ENCODE measurements at places on chromosomes 16 and 17. TPM values are rescaled to one million over a fixed set of nuclear protein-coding genes. Genes with fewer than 3 reads are reported as not detected.

- no peak for DNase-seq
Observed at GRCh38 chr17:59257101-59257500, 36.8 kb downstream of the GDPD1 start.

Gene TADA2A
- polyA plus RNA-seq: 35.1 TPM

Gene C1QTNF8
- 0.25 TPM for polyA plus RNA-seq

DNA sequence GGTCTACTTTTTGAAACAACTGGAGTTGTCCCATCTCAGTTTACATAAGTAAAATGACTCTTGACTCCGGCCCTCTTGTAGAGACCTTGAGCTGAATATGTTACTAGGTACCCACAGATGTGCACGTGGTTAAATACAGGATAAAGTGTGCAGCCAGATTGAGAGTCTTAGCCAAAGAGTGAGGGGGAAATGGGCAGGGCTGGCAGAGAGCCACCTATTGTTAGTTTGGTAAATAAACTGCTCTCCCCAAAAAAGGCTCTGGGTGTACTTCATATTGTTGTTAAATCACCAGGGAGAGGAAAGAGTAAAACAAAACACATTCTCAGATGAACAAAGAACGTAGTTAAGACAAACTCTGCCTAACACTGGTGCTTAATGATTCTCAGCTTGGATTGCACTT is 20.3 kb downstream of the G6PC1 start:
- no peak for DNase-seq

- DNase-seq: no peak
Observed at GRCh38 chr16:68065716-68066305, 19.4 kb upstream of the NFATC3 start.

- DNase-seq: no peak
Observed at GRCh38 chr17:4483012-4483840, 15.5 kb upstream of the SPNS2 start.

GRCh38 chr16:25893332-25893731 is 201.6 kb downstream of the HS3ST4 start:
- DNase-seq: no peak

- DNase-seq: no peak
Observed at GRCh38 chr16:81455006-81455405, 10.4 kb downstream of the CMIP start.

Gene CCDC200
- polyA plus RNA-seq: 16.3 TPM

DNA sequence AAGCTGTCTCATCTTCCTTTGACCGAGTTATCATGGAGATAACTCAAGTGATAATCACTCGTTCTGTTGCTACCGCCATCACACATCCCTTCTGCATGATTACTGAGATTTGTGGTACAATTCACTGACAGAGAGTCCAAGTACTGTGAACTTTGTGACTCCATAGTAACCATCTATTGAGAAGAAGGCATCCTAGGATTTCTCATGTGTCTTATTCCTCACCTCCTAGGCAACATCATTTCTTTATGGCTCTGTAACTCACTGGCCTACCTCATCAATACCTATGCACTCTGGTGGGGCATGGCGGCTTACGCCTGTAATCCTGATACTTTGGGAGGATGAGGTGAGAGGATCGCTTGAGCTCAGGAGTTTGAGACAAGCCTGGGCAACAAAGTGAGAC is 19.4 kb downstream of the DRC7 start:
- DNase-seq: no peak

DNA sequence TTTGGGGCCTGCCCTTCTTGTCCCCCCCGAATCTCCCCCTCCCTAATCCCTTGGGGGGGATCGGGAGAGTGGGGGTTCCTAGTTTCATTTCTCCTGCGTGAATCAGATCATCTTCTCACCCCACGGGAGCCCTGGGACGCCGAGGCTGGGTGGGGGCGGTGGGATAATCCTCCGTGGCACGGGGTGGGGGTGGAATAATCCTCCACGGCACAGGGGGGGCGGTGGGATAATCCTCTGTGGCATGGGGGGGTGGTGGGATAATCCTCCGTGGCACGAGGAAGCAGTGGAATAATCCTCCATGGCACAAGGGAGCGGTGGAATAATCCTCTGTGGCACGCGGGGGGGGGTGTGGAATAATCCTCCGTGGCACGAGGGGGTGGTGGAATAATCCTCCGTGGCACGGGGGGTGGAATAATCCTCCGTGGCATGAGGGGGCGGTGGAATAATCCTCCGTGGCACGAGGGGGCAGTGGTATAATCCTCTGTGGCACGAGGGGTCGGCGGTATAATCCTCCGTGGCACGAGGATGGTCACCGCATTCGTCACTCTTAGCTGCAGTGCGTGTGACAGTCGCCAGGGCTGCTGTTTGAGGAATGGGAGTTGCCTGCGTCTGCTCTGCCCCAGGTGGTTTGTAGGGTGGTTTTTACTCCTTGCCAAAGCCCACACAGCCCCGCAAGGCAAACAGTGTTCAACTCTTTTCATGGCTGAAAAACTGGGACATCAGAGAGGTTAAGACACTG is 156.9 kb downstream of the LAT start:
- no peak for DNase-seq

- no peak for DNase-seq
Observed at GRCh38 chr17:28151001-28151400, 108.5 kb downstream of the NLK start.

DNA sequence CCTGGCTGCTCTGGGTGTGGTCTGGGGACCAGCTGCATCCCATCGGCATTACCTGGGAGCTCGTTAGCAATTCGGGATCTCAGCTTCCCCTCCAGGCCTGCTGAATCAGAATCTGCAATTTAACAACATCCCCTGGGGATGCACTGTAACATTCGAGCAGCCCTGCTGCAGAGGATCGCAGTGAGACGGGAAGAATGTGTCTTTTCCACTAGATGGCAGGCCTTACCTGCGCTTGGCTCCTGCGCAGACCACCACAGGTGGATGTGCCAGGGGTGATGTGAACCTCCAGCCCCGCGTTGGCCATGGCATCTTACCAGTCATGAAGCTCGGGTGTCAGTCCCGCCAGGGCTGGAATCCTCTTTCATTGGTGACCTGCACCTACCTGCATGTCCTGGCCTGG is 209.9 kb downstream of the PRKCB start:
- no peak for DNase-seq

Gene ZNF652
- 24.3 TPM for polyA plus RNA-seq

Gene CIITA
- polyA plus RNA-seq: 5.7 TPM

DNA sequence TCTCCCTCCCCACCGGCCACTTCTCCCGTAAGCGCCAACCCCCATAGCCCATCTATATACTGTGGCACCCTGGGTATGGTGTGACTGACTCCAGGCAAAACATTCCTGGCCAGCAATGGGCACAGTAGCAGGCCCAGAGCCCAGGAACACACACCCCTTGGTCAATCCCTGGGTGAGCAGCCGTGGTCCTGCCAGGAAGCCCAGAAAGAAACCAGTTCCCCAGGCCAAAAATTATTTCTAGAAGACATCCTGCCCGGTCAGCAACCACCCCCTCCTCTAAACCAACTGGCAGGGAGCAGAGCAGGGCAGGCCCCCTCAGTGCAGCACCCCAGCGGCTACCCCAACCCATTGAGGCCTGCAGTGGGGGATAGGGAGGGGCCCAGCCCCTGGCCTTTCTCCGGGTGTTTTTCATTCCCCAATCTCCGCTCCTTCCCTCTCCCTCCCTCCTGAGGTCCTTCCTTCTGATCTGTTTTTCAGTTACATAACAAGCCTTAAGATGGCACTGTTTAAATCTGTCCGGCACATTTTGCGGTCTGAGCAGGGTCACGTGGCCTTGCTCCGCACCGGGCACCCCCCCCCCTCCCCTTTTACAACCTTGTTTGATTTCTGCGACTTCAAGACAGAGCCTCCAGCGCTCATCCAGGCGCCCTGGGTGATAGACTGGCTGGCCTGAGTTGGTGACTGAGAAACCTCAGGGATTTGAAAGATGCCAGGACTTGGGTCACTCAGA is 2.0 kb downstream of the NPTX1 start:
- DNase-seq: no peak

- no peak for DNase-seq
Observed at GRCh38 chr17:6548578-6549330, 7.6 kb downstream of the PITPNM3 start.

Gene ASPHD1
- polyA plus RNA-seq: 0.63 TPM

Gene CCNF
- polyA plus RNA-seq: 9.2 TPM

Gene TUBD1
- 19.8 TPM for polyA plus RNA-seq

DNA sequence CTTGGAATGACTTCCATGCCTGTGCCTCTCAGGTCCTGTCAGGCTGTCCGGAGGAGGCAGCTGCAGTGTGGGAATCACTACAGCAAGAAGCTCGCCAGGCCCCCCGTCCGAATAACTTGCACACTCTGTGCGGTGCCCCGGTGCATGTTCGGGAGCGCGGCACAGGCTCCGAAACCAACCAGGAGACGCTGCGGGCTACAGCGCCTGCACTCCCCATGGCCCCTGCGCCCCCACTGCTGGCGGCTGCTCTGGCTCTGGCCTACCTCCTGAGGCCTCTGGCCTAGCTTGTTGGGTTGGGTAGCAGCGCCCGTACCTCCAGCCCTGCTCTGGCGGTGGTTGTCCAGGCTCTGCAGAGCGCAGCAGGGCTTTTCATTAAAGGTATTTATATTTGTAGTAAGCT is 1.3 kb downstream of the NRN1L start:
- no peak for DNase-seq

Gene CLEC18C
- polyA plus RNA-seq: not detected

DNA sequence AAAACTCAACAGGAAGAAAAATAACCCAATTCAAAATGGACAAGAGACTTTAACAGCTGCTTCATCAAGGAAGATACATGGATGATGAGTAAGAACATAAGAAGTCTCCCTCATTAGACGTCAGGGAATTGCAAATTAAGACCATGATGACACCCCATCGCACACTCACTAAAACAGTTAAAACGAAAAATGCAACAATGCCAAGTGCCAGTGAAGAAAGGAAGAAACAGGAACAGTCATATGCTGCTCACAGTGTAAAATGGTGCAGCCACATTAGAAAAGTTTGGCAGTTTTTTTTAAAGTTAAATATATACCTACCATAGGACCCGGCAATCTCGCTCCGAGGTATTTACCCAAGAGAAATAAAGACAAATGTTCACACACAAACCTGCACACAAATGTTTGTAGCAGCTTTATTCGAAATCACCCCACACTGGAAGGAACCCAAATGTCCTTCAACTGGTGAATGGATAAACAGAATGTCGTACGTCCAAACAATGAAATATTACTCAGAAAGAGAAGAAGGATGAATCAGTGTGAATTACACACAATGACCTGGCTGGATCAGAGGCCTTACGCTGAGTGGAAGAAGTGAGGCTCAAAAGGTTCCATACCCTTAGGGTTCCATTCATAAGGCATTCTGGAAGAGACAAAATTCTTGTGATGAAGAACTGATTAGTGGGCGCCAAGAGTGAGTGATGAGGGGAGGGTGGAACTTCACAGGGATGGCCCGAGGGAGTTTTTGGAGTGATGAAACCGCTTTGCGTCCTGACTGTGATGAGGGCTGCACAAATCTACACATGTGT is 110.3 kb downstream of the C16orf95 start:
- DNase-seq: no peak

DNA sequence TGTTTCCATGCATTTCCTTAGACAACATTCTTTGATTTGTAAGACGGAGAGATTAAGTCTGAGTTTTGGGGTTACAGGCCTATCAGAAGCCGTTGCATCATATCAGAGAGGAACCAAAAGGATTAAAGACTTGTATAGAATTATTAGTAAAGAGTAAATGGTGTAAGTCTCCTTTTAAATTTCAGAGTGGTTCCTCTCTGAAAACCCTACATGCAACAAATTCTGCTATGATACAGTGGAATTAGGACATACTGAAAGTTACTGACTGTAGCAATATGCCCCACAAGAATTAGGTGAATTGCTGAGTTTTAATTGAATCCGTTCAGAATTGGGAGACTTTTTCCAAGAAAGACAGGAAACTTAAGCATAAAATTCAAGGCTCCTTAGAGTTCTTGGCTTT is 221.6 kb downstream of the FTO start:
- DNase-seq: no peak

GRCh38 chr16:4381935-4382794 is 10.5 kb downstream of the VASN start:
- DNase-seq: no peak

DNA sequence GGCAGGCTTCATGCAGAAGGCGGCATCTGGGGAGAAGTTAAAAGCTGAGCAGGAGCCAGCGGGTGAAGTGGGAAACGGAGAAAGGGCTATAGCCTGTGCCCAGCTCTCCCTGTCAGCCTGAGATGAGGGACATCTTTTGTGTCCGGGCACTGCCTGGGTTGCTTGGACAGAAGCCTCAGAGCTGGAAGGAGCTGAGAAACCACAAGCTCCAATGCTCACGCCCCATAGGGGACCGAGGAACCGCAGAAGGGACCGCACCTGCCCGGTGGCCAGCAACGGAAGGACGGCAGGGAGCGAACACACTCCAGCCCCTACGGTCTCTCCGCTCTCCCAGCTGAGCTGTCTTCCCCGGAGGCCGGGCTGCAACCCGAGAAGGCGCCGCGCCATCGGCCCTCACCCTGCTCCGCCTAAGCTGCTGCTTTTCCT is 175.8 kb downstream of the NPIPB11 start:
- no peak for DNase-seq

DNA sequence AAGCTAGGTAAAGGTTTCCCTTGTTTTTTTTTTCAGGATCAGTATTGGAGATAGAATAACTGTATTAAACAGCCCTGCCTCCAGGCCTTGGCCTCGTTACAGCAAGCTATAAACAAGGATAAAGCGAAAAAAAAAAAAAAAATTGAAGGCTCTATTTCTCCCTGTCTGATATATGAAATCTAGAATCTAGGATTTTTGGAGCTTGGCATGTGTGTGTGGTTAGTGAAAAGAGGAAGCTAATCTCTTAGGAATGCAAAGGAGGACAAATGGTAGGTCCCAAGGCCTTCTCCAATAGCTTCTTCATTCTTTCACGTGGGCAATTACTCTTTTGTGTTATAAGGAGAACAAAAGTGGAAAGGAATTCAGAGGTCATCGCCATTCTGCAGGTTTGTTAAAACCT is 470.3 kb downstream of the TMEM114 start:
- no peak for DNase-seq

DNA sequence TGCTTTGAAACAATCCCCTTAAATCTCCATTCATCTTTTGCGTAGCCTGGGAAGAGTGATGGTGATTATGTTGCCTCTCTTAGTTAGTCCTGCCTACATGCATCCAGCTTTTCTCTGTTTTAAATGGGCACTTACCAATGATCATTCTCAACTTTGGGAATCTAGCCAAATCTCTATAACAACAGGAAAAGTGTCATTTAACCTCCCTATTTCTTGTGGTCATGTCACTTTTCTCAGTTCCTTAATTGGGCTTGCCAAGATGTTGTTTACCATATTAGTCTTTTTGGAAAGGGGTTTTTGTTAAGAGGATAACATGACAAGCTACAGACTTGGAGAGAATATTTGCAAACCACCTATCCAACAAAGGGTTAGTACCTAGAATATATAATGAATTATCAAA is 15.6 kb upstream of the CLEC10A start:
- no peak for DNase-seq

GRCh38 chr17:78345791-78346494 is 13.9 kb downstream of the SOCS3 start:
- DNase-seq: no peak

Gene GLTPD2
- polyA plus RNA-seq: 1.5 TPM

Gene FBXL16
- polyA plus RNA-seq: 0.70 TPM

DNA sequence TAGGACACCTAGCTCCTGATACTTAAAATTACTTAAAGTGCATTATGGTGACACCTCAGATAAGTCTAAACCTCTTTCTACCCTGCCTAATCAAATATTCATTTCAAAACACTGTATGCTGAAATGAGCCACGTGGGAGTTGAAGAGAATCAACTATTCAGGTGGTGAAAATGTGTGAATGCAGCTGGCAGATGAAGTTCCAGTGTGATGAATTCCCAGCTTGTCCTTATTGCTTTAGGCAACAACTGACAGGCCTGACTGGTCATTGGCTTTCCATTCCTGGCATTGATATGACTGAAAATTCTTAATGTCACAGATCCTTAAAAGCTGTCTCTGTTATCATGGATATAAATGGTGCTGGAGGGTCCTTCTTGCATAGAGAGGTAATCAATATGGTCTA is 301.9 kb upstream of the TBX2 start:
- no peak for DNase-seq
